Endodermal cell (in vitro differentiated cells): ENCODE measurements at places on chromosomes 6 and 20.

DNA sequence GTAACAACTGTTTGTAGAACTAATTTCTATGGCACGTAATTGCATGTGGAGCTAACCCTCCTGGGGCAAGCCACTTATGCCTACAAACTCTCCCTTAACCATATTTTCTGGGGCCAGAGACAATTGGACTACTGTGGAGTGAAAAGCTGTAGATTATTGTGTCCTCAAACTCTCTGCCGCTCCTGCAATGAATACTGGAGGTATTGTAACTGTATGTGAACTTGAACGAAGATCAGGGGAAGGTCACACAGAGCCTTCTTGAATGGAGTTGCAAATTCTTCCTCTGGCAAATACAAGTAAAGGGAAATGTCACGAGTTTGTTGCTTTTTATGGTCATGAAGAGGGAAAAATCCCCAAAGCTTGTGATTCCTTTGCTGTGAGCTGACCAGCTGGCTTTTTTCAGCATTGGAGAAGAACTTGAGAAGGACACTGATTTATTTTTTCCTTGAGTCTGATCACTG is 18.2 kb downstream of the AKAP12 start:
- no peaks in the 10 kb centered on the region for H3K36me3 ChIP-seq
- H3K4me3 ChIP-seq = no peak overlapping the region
- H3K4me1 ChIP-seq = peaks cover 2% of the 10 kb centered on the region
- DNase-seq = no peak

- H3K27ac ChIP-seq = no peak overlapping the region
- H3K4me1 ChIP-seq = no peaks in the 10 kb centered on the region
- peak; percentile 81 for DNase-seq
- H3K27me3 ChIP-seq = peaks cover 41% of the 10 kb centered on the region
- H3K36me3 ChIP-seq = no peaks in the 10 kb centered on the region
Observed at GRCh38 chr6:28218312-28219248, 6.5 kb upstream of the ZSCAN9 start.

- no peak for DNase-seq
- H3K27ac ChIP-seq = no peak overlapping the region
- H3K4me1 ChIP-seq = no peaks in the 10 kb centered on the region
- H3K4me3 ChIP-seq = no peak overlapping the region
Observed at GRCh38 chr20:4881006-4881730, 120.1 kb downstream of the SLC23A2 start.

- no peaks in the 10 kb centered on the region for H3K27me3 ChIP-seq
- no peak overlapping the region for H3K27ac ChIP-seq
- no peaks in the 10 kb centered on the region for H3K36me3 ChIP-seq
- no peaks in the 10 kb centered on the region for H3K4me1 ChIP-seq
- no peak overlapping the region for H3K4me3 ChIP-seq
Observed at GRCh38 chr6:96301781-96302180, 219.8 kb upstream of the UFL1 start.

DNA sequence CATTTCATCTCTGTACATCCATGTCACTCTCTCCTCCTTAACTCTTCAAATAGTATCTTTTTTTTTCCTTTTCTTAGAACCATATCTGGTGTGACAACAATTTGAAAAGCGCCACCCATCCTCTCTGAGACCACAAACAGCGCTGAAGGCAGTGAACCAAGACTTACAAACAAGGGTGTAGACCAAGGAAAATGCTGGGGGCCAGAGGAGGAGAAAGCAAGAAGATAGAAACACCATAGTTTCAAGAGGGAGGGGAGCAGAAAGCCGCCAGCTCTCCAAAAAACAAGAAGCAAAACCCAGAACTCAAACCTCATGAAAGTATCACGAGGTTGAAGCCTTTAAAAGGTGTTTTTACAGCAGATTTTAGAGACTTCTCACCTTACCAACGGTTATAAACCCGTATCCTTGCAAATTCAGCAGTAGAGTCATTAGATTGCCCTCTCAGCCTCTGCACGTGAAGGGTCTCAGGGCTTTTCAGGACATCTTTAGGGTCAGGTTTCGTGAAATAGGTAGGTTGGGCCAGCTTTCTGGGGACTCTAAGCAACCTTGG is 13.3 kb upstream of the RIPOR2 start:
- no peaks in the 10 kb centered on the region for H3K4me1 ChIP-seq
- no peak for DNase-seq
- H3K4me3 ChIP-seq = no peak overlapping the region
- H3K27me3 ChIP-seq = no peaks in the 10 kb centered on the region
- H3K27ac ChIP-seq = no peak overlapping the region

GRCh38 chr6:38524436-38525145 is 115.1 kb downstream of the BTBD9 start:
- no peaks in the 10 kb centered on the region for H3K36me3 ChIP-seq
- no peaks in the 10 kb centered on the region for H3K27me3 ChIP-seq
- peak overlapping the region; percentile 7 for H3K4me3 ChIP-seq

- peak overlapping the region; percentile 91 for H3K4me3 ChIP-seq
- H3K27ac ChIP-seq = no peak overlapping the region
- H3K27me3 ChIP-seq = peaks cover 10% of the 10 kb centered on the region
- no peaks in the 10 kb centered on the region for H3K36me3 ChIP-seq
- no peaks in the 10 kb centered on the region for H3K4me1 ChIP-seq
- DNase-seq = no peak
Observed at GRCh38 chr6:125955973-125956372, 597 bp upstream of the HINT3 start.

DNA sequence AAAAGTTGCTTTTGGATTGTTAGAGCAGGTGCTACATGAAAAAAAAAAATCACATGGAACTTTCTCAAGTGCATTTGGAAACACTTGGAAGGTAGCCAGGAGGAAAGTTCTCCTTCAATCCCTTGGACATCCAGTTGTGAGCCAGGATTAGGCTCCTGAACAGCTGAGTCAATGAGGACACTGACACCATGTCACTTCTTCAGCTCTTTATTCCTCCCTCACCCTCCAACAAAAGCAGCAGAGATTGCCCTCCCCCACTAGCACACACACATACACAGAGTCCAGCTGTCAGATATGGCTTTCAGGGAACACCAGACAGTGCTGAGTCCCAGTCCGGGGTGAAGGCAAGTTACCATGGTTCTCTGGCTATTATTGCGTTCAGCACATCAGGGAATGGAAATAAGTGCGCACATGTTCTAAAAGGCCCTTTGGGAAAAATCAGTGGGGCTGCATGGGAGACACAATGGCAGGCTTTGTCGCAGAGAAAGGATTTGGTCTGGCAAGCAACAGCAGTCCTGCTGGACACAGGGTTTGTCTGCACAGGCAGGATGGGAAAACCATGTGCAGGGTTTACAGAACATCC is 124.7 kb upstream of the MARCKS start:
- H3K4me1 ChIP-seq = peaks cover 2% of the 10 kb centered on the region
- H3K27me3 ChIP-seq = no peaks in the 10 kb centered on the region
- no peak overlapping the region for H3K4me3 ChIP-seq

DNA sequence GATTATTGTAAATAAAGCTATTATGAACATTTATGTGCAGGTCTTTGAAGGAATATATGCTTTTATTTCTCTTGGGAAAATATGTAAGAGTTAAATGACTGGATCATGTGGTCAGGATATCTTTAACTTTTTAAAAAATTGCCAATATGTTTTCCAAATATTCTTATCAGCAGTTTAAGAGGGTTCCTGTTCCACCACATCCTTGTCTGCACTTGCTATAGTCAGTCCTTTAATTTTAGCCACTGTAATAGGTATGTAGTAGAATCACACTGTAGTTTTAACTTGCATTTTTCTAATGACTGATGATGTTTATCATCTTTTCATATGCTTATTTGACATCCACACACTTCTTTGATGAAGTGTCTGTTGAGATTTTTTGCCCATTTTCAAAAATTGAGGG is 23.6 kb upstream of the HIVEP2 start:
- H3K36me3 ChIP-seq = no peaks in the 10 kb centered on the region
- no peak overlapping the region for H3K4me3 ChIP-seq
- DNase-seq = no peak
- H3K4me1 ChIP-seq = no peaks in the 10 kb centered on the region
- H3K27me3 ChIP-seq = peaks cover 6% of the 10 kb centered on the region

DNA sequence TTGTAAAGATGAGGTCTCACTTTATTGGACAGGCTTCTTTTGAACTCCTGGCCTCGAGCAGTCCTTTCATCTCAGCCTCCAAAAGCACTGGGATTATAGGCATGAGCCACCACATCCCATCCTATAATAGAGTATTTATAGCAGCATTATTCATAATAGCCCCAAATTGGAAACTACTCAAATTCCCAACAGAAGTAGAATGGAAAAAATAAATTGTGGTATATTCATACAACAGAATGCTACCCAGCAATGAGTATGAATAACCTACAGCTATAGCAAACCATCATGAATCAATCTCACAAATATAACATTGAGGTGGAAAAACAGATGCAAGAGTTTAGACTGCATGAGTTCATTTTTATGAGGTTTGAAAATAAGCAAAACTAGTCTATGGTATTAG is 84.8 kb upstream of the BTBD3 start:
- no peaks in the 10 kb centered on the region for H3K36me3 ChIP-seq
- DNase-seq = no peak
- no peaks in the 10 kb centered on the region for H3K4me1 ChIP-seq
- no peaks in the 10 kb centered on the region for H3K27me3 ChIP-seq
- no peak overlapping the region for H3K4me3 ChIP-seq
- H3K27ac ChIP-seq = no peak overlapping the region

DNA sequence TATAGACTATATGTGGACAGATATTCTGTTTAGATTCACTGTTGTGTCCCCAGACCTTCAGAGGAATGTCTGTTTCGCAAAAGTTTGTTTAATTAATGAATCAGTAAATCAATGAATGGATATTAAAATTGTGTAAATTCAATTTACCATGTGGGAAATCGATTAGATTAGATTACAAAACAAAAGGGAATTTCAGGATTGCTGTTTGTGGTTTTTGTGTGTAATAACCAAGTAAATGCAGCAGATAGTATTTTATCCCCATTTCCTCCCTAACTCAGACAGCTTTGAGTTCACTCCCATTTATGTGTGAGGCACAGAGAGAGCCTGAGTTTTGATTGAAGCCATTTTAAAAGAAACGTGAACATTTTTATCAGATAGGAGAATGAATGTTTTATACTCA is 214.8 kb downstream of the ADGB start:
- no peak for DNase-seq
- H3K27ac ChIP-seq = no peak overlapping the region
- no peaks in the 10 kb centered on the region for H3K27me3 ChIP-seq
- H3K4me1 ChIP-seq = no peaks in the 10 kb centered on the region
- H3K4me3 ChIP-seq = no peak overlapping the region

GRCh38 chr6:42140032-42140431 is 2.4 kb downstream of the C6orf132 start:
- no peak overlapping the region for H3K4me3 ChIP-seq
- no peaks in the 10 kb centered on the region for H3K36me3 ChIP-seq
- H3K27ac ChIP-seq = no peak overlapping the region
- peaks cover 27% of the 10 kb centered on the region for H3K4me1 ChIP-seq
- no peak for DNase-seq

DNA sequence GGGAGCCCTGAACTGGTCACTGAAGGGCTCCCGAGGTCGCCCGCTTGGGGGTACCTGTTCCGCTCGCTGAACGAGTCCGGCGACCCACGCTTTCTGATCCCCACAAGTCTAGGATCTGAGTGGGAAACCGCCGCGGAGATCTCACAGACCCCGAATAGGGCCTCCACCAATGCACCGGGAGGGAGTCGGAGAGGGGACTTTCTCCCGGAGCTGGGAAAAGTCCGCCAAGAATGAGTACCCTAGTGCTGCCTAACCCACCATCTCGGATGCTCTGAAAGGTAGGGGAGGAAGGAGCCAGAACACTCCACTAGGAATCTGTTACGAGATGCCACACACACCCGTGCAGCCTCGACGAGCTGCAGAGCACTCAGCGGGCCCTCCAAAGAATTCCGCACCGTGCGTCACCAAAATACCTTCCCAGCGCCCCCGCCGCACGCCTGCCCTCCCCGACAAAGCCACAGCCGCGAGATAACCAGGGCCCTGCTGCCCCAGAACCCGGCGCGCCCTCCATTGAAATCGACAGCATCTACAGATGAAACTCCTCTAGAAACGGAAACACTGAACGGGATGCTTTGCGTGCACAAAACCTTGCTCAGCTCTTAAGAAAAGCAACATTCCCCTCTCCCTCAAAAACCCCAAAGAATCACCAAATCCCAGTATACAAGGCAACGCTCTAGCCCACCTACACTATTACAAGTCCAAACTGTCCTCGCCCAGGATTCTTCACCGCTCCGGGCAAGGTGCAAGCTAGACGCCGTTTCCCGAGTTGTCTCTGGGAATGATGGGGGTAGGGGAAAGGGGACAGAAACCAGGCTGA is 686 bp downstream of the COL12A1 start:
- peaks cover 3% of the 10 kb centered on the region for H3K4me1 ChIP-seq
- H3K4me3 ChIP-seq = peak overlapping the region; percentile 70
- H3K27ac ChIP-seq = no peak overlapping the region

GRCh38 chr20:20712004-20712473 is 405 bp downstream of the RALGAPA2 start:
- H3K27ac ChIP-seq = peak overlapping the region; percentile 89
- no peaks in the 10 kb centered on the region for H3K27me3 ChIP-seq
- DNase-seq = no peak
- no peaks in the 10 kb centered on the region for H3K36me3 ChIP-seq
- H3K4me1 ChIP-seq = peaks cover 3% of the 10 kb centered on the region

GRCh38 chr6:78910591-78911171 is 43.3 kb downstream of the IRAK1BP1 start:
- H3K4me3 ChIP-seq = peak overlapping the region; percentile 84
- DNase-seq = peak; percentile 84
- no peak overlapping the region for H3K27ac ChIP-seq
- no peaks in the 10 kb centered on the region for H3K36me3 ChIP-seq

DNA sequence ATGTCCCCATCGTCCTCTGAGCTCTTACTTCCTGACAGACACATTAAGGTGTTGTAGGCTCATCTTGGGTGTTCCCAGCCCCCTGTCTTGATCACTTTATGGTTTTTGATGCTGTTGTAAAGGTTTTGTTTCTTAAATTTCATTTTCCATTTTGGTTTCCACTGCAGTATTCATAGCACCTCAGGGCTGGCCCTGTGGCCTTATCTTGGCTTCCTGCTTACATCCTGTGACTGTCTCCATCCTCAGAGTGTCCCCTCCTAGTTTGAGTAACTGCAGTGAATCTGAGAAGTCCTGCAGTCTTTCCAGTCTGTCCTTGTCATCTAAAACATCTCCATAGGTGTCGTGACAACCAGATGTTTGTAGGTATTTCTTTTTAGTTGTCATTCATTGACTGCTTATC is 50.9 kb downstream of the JARID2 start:
- H3K4me3 ChIP-seq = no peak overlapping the region
- peaks cover 7% of the 10 kb centered on the region for H3K36me3 ChIP-seq
- DNase-seq = no peak
- no peaks in the 10 kb centered on the region for H3K27me3 ChIP-seq

GRCh38 chr6:12483712-12484111 is 193.6 kb downstream of the EDN1 start:
- H3K27me3 ChIP-seq = peaks cover 10% of the 10 kb centered on the region
- H3K27ac ChIP-seq = no peak overlapping the region
- H3K4me3 ChIP-seq = no peak overlapping the region
- no peaks in the 10 kb centered on the region for H3K4me1 ChIP-seq

DNA sequence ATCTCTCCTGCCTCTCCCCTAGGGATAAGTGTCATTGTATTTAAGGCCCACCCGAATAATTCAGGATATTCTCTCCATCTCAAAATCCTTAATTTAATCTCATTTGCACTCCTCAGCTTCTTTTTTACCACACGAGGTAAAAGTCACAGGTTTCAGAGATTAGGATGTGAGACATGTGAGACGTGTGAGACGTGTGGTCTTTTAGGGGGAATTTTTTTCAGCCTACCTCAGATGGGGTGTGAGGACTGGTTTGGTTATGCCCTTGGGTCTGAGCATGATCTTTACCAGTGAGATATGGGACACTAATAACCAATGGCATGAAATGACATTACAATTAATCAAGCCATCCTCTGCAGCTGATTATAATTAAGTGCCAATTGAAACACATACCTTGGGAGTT is 324.2 kb downstream of the BMP2 start:
- no peaks in the 10 kb centered on the region for H3K36me3 ChIP-seq
- peak overlapping the region; percentile 25 for H3K4me3 ChIP-seq
- H3K4me1 ChIP-seq = no peaks in the 10 kb centered on the region
- no peaks in the 10 kb centered on the region for H3K27me3 ChIP-seq
- no peak overlapping the region for H3K27ac ChIP-seq
